ENCODE measurements at places on chromosomes 1 and 21.

GRCh38 chr1:219460896-219461815 is 151.7 kb downstream of the ZC3H11B start:
- DNase-seq: no peak

DNA sequence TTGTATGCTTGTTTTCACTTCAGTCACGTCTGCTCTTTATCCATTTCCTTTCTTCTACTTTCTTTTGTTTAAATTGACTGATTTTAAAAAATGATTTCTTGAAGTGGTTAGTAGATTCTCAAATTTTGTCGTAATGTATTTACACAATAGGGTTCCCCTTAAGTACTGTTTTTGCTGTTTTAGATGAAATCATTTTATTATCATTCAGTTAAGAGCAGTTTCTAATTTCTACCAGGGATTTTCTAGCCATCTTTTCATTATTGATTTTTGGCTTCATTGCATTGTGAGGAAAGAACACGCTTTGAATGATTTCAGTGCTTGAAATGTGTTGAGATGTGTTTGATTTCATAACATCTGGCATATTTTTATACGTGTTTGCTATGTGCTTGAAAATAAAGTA is 27.0 kb downstream of the ST6GALNAC3 start:
- DNase-seq: no peak

GRCh38 chr1:28663871-28664470 is 4.6 kb upstream of the GMEB1 start:
- DNase-seq: no peak

DNA sequence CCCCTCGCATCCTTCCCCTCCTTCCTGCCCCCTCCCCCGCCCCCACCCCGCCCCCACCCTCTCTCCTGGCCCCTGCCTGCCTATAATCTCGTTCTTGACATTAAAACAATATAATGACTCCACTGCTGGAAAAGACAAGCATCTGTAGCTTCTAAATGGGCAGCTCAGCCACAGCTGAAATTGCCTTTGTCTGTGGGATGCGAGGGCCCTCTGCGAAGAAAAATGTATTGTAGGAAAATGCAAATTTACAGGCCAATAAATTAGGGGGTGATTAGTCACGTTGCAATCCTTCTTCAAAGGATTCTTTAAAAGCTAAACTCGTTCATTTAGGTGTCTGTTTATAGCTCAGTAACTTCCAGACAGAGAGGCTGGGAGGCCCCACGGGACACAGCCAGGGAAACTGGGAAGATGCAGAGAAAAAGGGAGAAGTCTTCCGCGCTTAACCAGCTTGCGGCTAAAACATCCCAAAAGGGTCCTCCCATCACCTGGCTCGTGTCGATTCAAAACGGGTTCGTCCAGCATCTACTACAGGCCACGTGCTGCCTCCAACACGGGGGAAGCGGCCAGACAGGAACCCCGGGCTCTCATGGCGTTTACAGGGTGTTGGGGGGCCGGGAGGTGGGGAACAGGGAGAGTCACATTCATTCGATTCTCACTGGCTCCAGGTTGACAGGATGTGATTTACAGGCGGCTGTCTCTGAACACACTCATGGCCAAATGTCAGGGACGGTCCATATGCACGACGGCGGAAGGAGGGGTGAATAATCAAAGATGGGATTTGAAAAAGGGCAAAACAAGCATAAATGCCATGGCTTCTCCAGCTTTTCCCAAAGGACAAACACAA is 100.5 kb upstream of the ZBTB40 start:
- no peak for DNase-seq

- DNase-seq: no peak
These were observed 52.1 kb upstream of the ERRFI1 start for GRCh38 chr1:8078176-8078671.

DNA sequence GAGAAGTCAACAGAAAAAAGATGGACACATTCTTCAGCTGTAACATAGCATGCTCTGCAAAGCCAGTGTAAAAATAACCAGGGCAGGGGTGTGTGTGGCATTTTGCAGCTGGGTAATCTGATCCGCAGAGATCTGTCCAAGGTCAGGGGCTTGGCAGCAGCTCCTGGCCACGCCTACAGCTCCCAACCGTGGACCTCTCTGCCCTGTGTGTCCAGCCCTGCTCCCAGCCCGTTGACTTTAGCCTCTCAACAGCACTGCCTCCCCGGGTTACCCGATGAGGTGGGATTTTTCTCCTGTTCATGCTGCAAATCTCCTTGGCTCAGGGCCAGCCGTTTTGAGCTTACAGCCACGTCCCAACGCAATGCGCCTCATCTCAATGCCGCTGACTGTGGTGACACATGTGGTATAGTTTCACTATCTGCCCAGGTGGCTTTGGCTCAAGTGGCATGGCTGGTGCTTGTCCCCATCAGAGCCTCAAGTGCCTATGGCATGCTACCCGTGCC is 68.1 kb downstream of the VWA5B1 start:
- no peak for DNase-seq
